ENCODE measurements at places on chromosomes 1 and 21.

DNA sequence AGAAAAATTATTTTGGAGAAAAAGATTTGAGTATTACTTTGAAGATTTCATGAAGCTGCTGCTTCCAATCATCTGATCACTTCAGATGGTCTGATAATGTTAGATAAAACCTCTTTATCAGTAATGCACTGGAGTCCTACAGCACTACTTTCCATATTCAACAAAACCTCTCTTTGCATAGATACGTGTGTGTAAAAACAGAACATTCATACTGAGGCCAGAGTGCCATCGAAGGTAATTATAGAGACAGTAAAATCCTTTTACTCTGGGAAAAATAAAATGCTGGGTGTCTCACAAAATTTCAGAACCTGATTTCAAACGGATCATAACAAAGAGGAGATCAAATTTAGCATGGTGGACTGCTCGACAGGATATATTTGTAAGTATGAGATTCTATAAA, at the start of gene RGS13:
TSS of gene RGS13 (plus strand) at position 209 of the 400 bp plus-strand sequence. CDS start 8,188 bp downstream, outside the sequence.
- peak; percentile 90 for DNase-seq
- H3K27me3 ChIP-seq = no peaks in the 10 kb centered on the region
- peak within 1 kb of the TSS; percentile 74 for H3K4me3 ChIP-seq
- peak within 1 kb of the TSS; percentile 100 for H3K27ac ChIP-seq
- H3K36me3 ChIP-seq = peaks cover 31% of the 10 kb centered on the region
- peaks cover 84% of the 10 kb centered on the region for H3K4me1 ChIP-seq

GRCh38 chr1:1399872-1400575, 889 bp upstream of the CCNL2 start:
- no peaks in the 10 kb centered on the region for H3K27me3 ChIP-seq
- peak; percentile 76 for DNase-seq
- H3K27ac ChIP-seq = peak overlapping the region; percentile 71
- H3K4me3 ChIP-seq = peak overlapping the region; percentile 96
- peaks cover 41% of the 10 kb centered on the region for H3K36me3 ChIP-seq
- peaks cover 32% of the 10 kb centered on the region for H3K4me1 ChIP-seq

- no peak overlapping the region for H3K27ac ChIP-seq
- no peaks in the 10 kb centered on the region for H3K4me1 ChIP-seq
- H3K27me3 ChIP-seq = no peaks in the 10 kb centered on the region
These were observed 402.0 kb downstream of the LTN1 start for GRCh38 chr21:28590676-28591075.

GRCh38 chr1:59595774-59596173, 219.0 kb upstream of the HOOK1 start:
- no peak overlapping the region for H3K27ac ChIP-seq
- no peaks in the 10 kb centered on the region for H3K4me1 ChIP-seq
- H3K27me3 ChIP-seq = no peaks in the 10 kb centered on the region
- DNase-seq = no peak

DNA sequence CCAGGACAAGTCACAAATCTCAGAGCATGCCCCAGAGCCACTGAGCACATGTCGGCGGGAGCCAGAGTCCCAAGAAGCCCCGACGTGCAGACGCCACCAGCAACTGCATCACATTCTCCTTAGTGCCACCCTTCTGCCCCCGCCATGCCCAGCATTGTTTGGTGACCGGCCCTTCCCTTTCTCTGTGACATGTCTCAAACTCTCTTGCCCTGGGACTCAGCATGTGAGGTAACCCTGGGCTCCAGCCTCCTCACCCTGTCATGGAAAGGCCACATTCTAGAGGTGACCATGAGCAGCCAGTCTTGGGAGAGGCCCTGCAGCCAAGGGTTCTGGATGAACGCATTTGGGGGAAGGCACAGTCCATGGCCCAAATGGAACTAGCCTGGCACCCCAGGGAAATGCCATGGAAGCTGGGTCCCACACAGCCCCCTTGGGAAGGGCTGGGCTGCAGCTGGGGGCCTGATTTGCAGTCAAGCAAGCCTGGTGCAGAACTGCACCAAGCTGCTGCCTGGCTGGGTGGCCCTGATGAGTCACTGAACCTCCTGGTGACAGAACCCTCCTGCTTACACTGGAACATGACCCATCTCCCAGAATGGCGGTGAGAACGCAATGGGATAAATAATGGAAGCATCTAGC, 94.4 kb downstream of the ITPKB start:
- no peak overlapping the region for H3K27ac ChIP-seq
- no peaks in the 10 kb centered on the region for H3K27me3 ChIP-seq
- DNase-seq = peak; percentile 84

- H3K27ac ChIP-seq = peak overlapping the region; percentile 99
- H3K36me3 ChIP-seq = peaks cover 51% of the 10 kb centered on the region
- H3K4me1 ChIP-seq = peaks cover 99% of the 10 kb centered on the region
These were observed 1.6 kb downstream of the TNNI1 start for GRCh38 chr1:201419746-201420607.

DNA sequence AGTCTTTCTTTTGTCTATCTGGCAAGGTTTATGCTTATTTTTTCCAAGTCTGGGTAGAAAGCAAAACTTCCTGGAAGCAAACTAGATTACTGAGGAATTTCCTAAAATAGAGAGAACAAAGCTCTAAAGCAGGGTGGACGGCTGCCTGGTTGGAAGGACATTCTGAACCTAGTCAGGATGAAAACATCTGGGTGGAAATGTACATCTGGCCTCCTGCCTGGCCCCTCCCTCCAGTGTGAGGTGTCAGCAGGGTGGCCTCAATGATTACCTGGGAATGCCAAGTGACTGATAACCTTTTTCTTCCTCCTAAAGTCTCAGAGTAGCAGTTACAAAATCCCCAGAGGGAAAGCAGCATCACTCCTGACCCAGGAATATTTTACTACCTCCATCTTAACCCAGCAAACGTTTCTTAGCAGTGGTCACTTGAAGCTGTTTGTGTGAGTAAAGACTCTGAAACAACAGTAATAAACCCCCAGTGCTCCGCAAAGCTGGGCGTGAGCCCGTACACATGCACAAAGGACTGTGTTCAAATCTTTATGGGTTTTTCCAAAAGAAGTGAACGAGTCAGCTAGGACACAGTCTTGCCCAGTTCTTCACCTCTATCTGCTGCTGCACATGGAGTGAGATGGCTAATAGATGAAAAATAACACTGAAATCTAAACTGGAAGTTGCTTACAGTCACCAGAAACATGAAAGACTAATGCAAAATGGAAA, 18.9 kb downstream of the ANGPTL7 start:
- H3K27me3 ChIP-seq = no peaks in the 10 kb centered on the region
- no peak overlapping the region for H3K27ac ChIP-seq
- no peaks in the 10 kb centered on the region for H3K4me1 ChIP-seq
- DNase-seq = no peak

DNA sequence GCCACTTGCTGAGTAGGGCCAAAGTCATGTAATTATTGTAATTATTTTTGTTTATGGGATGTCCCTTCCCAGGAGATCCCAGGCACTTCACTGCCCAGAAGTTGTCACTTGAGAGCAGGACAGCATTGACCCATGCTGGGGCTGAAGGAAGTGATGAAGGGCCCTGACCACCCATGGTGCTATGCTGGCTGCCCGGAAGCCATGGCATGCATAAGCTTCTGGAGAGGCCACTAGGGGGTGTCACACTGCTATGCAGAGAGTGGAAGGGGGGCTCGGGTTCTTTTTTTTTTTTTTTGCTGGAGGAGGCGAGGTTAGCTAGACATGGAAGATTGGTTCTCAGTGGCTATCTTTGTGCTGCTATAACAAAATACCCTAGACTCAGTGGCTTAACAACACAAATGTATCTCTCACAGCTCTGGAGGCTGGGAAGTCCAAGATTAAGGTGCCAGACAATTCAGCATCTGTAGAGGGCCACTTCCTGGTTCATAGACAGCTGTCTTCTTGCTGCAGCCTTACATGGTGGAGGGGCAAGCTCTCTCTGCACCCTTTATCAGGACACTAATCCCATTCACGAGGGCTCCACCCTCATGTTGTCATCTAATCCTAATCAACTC, 84.9 kb downstream of the CNIH3 start:
- no peak overlapping the region for H3K27ac ChIP-seq
- peak; percentile 78 for DNase-seq
- no peak overlapping the region for H3K4me3 ChIP-seq
- H3K27me3 ChIP-seq = no peaks in the 10 kb centered on the region

GRCh38 chr1:112026016-112026415, 36.5 kb upstream of the KCND3 start:
- no peaks in the 10 kb centered on the region for H3K36me3 ChIP-seq
- no peaks in the 10 kb centered on the region for H3K27me3 ChIP-seq
- H3K4me3 ChIP-seq = no peak overlapping the region
- H3K27ac ChIP-seq = no peak overlapping the region

GRCh38 chr1:77876884-77877283, 11.5 kb upstream of the NEXN start:
- H3K4me3 ChIP-seq = no peak overlapping the region
- DNase-seq = no peak
- H3K4me1 ChIP-seq = no peaks in the 10 kb centered on the region
- no peak overlapping the region for H3K27ac ChIP-seq
- no peaks in the 10 kb centered on the region for H3K27me3 ChIP-seq

- no peaks in the 10 kb centered on the region for H3K27me3 ChIP-seq
- H3K4me1 ChIP-seq = no peaks in the 10 kb centered on the region
- H3K36me3 ChIP-seq = no peaks in the 10 kb centered on the region
- no peak for DNase-seq
These were observed 16.2 kb downstream of the RIIAD1 start for GRCh38 chr1:151737479-151737878.

GRCh38 chr1:39751595-39751994, 12.9 kb downstream of the PPIE start:
- no peak overlapping the region for H3K4me3 ChIP-seq
- no peak overlapping the region for H3K27ac ChIP-seq
- H3K4me1 ChIP-seq = no peaks in the 10 kb centered on the region
- H3K36me3 ChIP-seq = peaks cover 29% of the 10 kb centered on the region

GRCh38 chr1:243496187-243496646, 240.4 kb downstream of the SDCCAG8 start:
- no peak overlapping the region for H3K27ac ChIP-seq
- H3K4me1 ChIP-seq = no peaks in the 10 kb centered on the region
- H3K4me3 ChIP-seq = no peak overlapping the region
- DNase-seq = no peak
- no peaks in the 10 kb centered on the region for H3K27me3 ChIP-seq

- H3K36me3 ChIP-seq = no peaks in the 10 kb centered on the region
- H3K4me3 ChIP-seq = no peak overlapping the region
- no peaks in the 10 kb centered on the region for H3K4me1 ChIP-seq
- DNase-seq = no peak
- H3K27me3 ChIP-seq = no peaks in the 10 kb centered on the region
These were observed 94.2 kb upstream of the SERBP1 start for GRCh38 chr1:67524143-67525052.

- no peaks in the 10 kb centered on the region for H3K27me3 ChIP-seq
- H3K36me3 ChIP-seq = no peaks in the 10 kb centered on the region
- H3K27ac ChIP-seq = no peak overlapping the region
- DNase-seq = no peak
- H3K4me3 ChIP-seq = no peak overlapping the region
These were observed 668.7 kb downstream of the MRPL39 start for GRCh38 chr21:24938573-24938972.

DNA sequence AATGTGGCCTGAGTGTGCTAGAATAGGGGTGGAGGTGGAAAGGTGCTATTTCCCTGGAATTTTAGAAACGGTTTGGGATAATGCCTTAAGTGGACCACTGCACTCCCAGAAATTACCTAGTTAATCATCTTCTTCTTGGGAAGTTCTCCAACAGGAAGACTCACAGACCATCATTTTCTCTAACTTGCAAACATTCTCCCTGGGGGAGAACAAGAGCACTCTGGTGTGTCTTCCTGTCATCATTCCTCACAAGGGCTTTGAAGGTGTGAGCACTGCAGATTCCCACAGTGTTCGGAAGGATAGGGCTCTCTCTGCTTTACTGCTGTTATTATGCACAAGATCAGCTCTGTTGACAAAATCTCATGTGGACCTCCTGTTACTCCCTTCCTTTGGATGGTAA, 54.9 kb upstream of the TSPAN2 start:
- peaks cover under 1% of the 10 kb centered on the region for H3K4me1 ChIP-seq
- H3K27me3 ChIP-seq = no peaks in the 10 kb centered on the region
- DNase-seq = no peak
- no peak overlapping the region for H3K27ac ChIP-seq
- H3K4me3 ChIP-seq = no peak overlapping the region

- peak overlapping the region; percentile 89 for H3K27ac ChIP-seq
- H3K27me3 ChIP-seq = no peaks in the 10 kb centered on the region
- peak overlapping the region; percentile 29 for H3K4me3 ChIP-seq
- H3K36me3 ChIP-seq = no peaks in the 10 kb centered on the region
- peak; percentile 84 for DNase-seq
- H3K4me1 ChIP-seq = peaks cover 58% of the 10 kb centered on the region
These were observed 47.2 kb downstream of the RAP1A start for GRCh38 chr1:111666828-111667227.

- H3K4me3 ChIP-seq = no peak overlapping the region
- no peaks in the 10 kb centered on the region for H3K4me1 ChIP-seq
- DNase-seq = no peak
- H3K36me3 ChIP-seq = no peaks in the 10 kb centered on the region
These were observed 131.1 kb downstream of the HLCS start for GRCh38 chr21:36835383-36835795.
